Liver (tissue), 10 donors: ENCODE measurements at places on chromosomes 1 and 21. TPM values are rescaled to one million over a fixed set of nuclear protein-coding genes. Genes with fewer than 3 reads are reported as not detected.

Gene FMO2
- polyA plus RNA-seq: 1.6 TPM

Gene NTMT2
- not detected for polyA plus RNA-seq

Gene SERPINC1
- polyA plus RNA-seq: 2,515 TPM

- peaks cover 2% of the 10 kb centered on the region for H3K27me3 ChIP-seq
- DNase-seq: no peak
- no peaks in the 10 kb centered on the region for H3K4me1 ChIP-seq
- no peak overlapping the region for H3K4me3 ChIP-seq
- no peak overlapping the region for H3K27ac ChIP-seq
These were observed 376.3 kb downstream of the AMY1C start for GRCh38 chr1:104125970-104126369.

DNA sequence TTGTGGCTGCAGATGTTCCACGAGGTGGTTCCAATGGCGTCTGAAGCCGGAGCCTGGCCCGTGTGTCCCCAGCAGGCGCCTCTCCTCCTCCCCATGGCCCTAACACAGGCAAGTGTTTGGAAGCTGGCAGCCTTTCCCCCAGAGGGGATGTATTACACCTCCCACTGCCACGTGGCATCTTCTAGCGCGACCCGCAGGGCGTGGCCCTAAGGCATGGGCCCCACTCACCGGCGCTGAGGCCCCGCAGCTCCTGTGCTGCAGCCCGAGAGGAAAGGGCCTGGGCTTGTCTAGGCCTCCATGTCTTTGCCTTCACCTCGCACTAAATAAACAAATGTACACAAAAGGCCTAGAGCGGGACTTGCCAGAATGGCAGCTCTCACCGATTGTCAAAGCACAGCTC lies 37.9 kb downstream of the SLC66A1 start:
- H3K36me3 ChIP-seq: peaks cover 5% of the 10 kb centered on the region
- no peak overlapping the region for H3K4me3 ChIP-seq
- H3K27ac ChIP-seq: no peak overlapping the region
- no peak for DNase-seq

- no peaks in the 10 kb centered on the region for H3K36me3 ChIP-seq
- H3K27me3 ChIP-seq: no peaks in the 10 kb centered on the region
- peak overlapping the region; percentile 65 for H3K27ac ChIP-seq
- H3K4me1 ChIP-seq: peaks cover 31% of the 10 kb centered on the region
- H3K4me3 ChIP-seq: peak overlapping the region; percentile 65
- DNase-seq: no peak
These were observed 735 bp upstream of the YTHDF2 start for GRCh38 chr1:28735961-28736449.

- no peak for DNase-seq
- H3K4me1 ChIP-seq: no peaks in the 10 kb centered on the region
- no peaks in the 10 kb centered on the region for H3K27me3 ChIP-seq
- no peak overlapping the region for H3K27ac ChIP-seq
- H3K36me3 ChIP-seq: no peaks in the 10 kb centered on the region
- H3K4me3 ChIP-seq: no peak overlapping the region
These were observed 25.5 kb downstream of the TNFRSF8 start for GRCh38 chr1:12088607-12089006.

DNA sequence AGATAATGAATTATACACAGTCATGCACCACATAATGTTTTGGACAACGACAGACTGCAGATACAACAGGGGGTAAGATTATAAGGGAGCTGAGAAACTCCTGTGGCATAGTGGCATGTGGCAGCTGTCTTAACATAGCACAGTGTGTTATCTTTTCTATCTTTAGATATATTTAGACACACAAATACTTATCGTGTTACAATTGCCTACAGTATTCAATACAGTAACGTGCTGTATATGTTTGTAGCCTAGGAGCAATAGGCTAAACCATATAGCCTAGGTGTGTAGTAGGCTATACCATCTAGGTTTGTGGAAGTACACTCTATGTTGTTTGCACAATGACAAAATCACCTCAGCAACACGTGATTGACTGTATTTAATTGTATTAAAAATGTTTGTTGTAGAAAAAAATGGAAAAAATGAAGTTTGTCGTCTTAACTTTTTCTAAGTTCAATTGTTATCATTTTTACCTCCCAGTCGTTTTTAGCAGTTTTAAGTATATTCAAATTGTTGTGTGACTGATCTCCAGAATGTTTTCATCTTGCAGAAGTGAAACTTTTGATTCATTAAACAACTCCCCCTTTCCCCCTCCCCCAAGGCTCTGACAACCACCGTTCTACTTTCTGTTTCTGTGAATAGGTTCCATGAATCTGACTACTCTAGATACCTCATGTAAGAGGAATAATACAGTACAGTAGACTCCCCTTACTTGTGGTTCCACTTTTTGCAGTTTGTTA lies 351.0 kb upstream of the B3GALT2 start:
- H3K4me1 ChIP-seq: no peaks in the 10 kb centered on the region
- DNase-seq: no peak
- no peaks in the 10 kb centered on the region for H3K36me3 ChIP-seq
- no peak overlapping the region for H3K27ac ChIP-seq

DNA sequence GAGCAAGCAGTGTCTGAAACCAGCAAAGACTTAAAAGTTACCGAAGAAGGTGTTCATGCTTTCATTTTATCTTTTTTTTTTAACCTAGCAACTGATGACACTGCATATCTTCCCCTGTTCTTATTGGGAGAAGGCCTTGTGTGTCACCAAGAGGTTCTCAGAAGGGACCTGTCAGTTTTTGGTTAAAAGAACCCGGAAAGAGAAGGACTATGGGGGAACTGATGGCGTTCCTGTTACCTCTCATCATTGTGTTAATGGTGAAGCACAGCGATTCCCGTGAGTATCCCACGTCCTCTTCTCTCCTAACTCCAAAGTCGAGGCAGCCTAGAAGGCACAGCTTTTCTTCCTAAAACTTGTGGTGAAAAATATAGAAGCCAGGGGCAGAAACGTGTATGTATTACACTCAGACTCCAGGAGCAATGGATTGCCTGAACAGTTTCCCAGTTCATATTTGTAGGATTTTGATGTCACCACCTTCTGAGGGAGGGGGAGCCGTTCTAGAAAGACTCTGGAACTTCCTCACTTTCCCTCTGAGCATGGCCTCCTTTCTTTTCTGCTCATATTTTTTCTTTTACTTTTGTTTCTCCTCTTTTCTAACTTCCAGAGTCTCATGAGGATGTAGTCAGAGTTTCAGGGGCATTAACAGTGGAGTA lies at the start of gene MR1:
MR1 (plus strand) TSS at position 185 of the 653 bp plus-strand sequence; CDS start at position 210, 25 bp downstream.
- H3K36me3 ChIP-seq: no peaks in the 10 kb centered on the region
- H3K4me3 ChIP-seq: peak within 1 kb of the TSS; percentile 78

DNA sequence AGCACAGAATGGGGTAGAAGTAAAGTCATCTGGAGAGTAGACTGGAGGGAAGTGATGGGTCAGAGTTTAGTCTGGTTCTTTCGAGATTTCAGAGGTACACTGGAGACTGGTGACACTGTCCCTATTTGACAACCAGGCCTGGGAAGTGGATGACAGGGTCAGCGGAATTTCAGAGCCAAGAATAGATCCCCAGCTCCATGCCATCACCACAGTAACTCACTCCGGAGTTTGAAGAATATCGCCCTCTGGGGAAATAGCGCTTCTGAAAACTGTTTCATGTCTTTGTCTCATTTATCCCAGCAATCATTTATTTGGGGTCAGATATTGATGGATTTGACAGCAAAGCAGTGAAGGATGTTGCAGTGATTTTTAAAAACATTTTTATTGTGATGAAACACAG lies 7.6 kb upstream of the NFASC start:
- no peak overlapping the region for H3K4me3 ChIP-seq
- H3K36me3 ChIP-seq: no peaks in the 10 kb centered on the region
- no peak overlapping the region for H3K27ac ChIP-seq
- no peaks in the 10 kb centered on the region for H3K27me3 ChIP-seq
